ENCODE measurements at places on chromosomes 6 and 20.

- no peak for DNase-seq
Measured at GRCh38 chr6:11683871-11684270, 94.7 kb downstream of the ADTRP start.

DNA sequence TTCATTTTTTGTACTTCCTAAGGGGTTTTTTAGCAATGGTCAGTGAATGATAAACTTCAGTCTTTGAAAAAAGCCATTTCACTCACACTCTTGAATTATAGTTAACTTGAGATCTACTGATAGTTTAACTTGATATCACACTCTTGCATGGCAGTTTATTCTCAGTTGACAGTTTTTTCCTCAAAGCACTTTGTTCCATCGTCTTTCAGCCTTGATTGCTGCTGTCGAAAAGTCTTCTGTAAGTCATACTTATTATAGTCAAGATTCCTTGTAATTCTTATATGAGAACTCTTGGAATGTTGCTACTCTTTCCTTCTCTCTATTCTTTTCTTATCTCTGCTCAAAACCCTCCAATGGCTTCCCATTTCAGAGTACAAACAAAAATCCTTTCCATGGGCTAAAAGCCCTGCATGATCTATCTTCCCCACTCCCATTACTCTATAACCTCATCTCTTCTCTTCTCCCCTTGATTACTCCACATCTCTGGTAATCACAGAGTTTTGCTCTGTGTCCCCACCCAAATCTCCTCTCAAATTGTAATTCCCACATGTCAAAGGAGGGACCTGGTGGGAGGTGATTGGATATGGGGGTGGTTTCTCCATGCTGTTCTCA lies 31.2 kb downstream of the ZHX3 start:
- no peak for DNase-seq

- DNase-seq: peak; percentile 41
Measured at GRCh38 chr20:37920270-37920669, 17.3 kb downstream of the VSTM2L start.

DNA sequence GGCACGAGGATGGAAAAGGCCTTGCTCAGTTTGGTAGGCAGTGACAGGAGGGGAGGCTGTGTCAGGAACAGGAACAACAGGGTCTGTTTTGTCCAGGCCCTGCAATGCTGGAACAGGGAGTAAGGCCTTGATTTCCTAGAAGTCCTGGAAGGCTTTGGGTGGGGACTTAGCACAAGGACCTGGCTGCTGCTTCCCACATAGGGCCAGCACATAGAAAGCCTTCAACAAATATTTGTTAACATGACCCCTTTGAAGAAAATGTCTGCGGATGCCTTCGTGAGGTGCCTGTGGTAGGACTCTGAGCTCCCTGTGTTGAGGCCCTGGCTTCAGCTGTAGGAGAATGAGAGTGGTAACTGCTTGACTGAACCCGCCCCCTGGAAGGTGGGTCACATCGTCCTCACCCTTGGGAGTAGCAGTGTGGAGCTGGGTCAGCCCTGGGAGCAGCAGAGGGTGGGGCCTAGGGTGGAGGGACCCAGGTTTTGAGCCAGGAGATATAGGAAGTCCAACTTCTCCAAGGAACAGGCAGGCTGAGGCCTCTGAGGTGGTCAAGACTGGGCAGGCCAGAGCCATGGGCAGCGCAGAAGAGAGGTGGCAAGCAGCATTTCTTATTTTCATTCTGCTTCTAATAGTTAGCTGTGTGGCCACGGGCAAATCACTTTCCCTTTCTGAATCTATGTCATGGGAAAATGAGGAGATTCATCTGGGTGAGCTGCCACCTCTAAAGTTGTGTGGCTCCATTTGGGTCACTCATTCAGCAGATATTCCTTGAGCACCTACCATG lies 50.0 kb downstream of the CNBD2 start:
- DNase-seq: no peak
